ENCODE measurements at places on chromosomes 12 and 14.

GRCh38 chr12:9349888-9350885, 142.0 kb upstream of the PZP start:
- DNase-seq = no peak

DNA sequence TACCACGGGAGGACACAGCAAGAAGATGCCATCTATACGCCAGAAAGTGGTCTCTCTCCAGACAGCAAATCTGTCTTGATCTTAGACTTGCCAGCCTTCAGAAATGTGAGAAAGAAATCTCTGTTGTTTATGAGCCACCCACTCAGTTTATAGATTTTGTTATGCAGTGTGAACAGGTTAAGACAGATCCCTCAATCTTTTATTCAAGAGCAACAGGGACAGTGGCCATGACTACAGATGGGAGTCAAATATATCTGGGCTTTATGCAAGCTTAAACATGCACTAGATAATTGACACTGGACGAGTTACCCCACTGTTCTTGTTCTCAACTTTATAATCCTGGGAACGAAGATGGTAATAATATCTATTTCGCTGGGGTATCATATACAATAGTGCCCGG, 288.7 kb downstream of the RPAP3 start:
- no peak for DNase-seq

GRCh38 chr12:24814379-24815113, 134.4 kb downstream of the BCAT1 start:
- DNase-seq = no peak

GRCh38 chr14:75514673-75515628, 7.3 kb upstream of the BATF start:
- no peak for DNase-seq

DNA sequence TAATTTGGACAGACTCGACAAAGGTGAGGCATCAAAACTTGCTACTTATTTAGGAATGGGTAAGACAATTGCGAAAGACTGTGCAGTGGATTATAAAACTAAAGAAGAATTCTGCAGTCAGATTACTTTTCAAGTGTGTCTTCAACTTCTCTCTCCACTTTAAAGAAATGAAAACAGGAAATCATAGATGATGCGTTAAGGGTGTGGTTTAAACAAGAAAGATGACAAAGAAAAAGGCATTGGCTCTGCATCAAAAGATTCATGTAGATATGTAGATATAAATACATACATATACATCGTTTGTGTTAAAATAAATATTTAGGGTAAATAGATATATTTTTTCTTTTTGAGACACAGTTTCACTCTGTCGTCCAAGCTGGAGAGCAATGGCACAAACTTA, 74.6 kb upstream of the PARP11 start:
- no peak for DNase-seq

DNA sequence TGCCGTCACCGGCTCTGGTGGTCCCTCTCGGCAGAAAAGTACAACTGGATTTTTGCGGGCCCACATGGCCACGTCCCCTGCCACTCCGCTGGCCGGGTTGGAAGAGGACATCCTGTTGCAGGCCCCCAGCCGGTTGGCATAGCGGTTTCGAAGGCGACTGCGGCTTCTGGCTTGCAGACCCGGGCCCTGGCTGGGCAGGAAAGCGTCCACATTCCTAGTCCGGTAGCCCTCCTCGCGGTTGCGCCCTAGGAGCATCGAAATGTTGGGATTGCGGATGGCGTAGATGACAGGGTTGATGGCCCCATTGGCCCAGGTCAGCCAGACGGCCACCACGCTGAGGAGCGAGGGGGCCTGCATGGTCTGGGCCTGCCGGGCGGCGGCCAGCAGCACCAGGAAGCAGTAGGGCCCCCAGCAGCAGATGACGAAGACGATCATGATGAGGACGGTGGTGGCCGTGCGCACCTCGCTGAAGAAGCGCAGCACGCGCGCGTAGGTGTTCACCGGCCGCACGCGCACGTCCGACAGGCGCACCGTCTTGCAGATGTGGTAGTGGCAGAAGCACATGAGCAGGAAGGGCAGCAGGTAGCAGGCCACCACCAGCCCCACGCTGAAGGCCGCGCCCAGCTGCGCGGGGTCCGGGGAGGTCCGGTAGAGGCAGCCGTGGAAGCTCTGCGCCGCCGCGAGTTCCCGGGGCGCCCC, 1.2 kb downstream of the GPR135 start:
- DNase-seq = no peak

DNA sequence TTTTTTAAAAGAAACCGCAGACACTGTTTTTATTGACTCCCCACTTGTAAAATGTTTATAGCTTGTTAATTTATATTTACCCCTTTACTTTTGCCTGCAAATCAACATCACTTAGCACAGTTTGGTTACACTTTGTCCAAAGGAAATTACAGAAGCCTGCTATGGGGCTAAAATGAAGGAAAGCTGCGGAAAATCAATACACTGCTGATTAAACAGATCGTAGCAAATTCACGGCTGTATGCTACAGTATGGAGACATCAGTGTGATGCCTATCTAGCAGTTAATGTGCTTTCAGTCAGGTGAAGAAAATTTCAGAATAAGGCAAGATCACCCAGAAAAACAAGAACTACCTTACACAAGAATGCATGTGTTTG, 110.0 kb downstream of the FOXG1 start:
- DNase-seq = no peak

GRCh38 chr12:50550530-50551223, 45.9 kb downstream of the DIP2B start:
- DNase-seq = no peak

- DNase-seq = no peak
These were observed 838.3 kb upstream of the ATXN7L3B start for GRCh38 chr12:73699318-73699717.

DNA sequence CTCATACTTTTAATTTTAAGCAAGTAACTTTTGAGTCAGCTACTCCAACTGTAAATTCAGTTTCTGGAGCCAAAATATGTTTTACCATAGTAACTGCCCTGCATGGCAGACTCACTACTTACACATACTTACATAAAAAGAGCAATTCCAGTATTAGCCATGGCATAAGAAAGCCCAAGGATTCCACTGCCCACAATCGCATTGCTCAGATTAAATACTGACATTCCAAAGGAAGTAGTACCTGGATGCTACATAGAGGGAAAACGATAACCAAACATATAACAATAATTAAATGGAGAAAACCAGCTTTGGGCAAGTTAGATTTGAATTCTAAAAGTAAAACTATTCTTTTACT, 2.2 kb downstream of the SLC38A2 start:
- DNase-seq = peak; percentile 28

- no peak for DNase-seq
These were observed 55.8 kb upstream of the METAP2 start for GRCh38 chr12:95418142-95418541.

GRCh38 chr12:5035618-5036017, 8.1 kb upstream of the KCNA5 start:
- DNase-seq = no peak

DNA sequence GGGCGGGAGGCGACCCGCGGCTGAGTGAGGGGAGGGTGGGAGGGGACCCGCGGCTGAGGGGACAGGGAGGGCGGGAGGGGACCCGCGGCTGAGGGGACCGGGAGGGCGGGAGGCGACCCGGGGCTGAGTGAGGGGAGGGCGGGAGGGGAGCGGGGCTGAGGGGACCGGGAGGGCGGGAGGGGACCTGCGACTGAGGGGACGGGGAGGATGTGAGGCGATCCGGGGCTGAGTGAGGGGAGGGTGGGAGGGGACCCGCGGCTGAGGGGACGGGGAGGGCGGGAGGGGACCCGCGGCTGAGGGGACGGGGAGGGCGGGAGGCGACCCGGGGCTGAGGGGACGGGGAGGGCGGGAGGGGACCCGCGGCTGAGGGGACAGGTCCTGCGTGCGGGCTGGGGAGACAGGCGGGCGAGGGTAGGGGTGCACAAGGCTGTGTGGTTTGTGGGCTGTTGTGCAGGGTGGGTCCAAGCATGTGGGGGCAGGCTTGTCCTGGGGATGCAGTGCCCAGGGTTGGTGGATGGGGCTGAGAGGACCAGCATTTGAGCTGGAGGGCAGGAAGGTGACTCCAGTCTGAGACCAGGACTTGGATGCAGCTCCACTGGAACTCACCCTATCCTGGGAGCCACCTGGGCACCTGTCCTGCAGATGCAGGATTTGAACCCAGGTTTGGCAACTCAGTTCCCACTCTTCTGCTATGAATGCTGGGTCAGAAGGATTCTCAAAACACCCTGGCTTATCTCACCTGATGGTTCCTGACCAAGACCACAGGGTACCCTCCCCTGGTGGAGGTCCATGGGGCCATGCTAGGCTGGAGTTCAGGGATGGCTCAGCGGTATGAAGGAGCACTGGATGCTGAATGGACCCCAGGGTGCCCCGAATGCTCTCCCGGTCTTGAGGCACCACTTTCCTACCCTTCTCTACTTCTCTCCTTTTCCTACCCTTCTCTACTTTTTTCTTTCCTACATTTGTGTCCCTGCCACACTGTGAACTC, 9.4 kb downstream of the PLD4 start:
- DNase-seq = no peak

DNA sequence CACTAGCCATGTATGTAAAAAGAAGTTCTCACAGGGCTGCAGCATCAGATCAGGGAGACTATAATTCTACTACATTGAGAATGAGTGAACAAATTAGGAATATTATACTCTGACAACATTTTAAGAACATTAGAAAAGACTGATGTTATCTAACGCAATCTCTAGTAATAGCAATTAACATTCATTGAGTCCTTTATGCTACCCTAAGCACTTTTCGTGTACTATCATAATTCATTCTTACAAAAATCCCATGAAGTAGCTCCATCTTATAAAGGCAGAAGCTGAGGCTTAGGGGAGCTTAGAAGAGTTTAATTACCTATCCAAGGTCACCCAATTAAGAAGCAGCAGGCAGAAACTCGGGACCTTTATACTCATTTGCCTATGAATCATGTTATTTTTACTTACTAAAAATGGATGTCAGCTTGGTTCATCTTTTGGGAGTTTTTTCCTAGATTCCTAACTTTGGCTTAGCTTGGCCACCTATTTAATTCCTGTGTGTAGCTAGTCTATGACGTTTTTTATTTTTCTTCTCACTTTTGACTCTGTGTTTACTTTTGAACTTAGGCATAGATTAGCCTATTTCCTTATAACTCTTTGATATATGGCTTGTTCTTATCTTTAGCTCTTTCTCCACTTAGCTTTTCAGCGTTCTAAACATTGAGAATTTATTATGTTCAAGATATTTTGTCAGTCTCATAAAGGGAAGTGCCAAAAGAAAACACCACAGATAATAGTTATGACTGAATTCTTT, 333.5 kb upstream of the DCN start:
- DNase-seq = no peak

GRCh38 chr12:27762757-27763156, 17.3 kb upstream of the KLHL42 start:
- DNase-seq = no peak

- DNase-seq = no peak
These were observed 26.9 kb upstream of the TRAF3 start for GRCh38 chr14:102750376-102750775.

DNA sequence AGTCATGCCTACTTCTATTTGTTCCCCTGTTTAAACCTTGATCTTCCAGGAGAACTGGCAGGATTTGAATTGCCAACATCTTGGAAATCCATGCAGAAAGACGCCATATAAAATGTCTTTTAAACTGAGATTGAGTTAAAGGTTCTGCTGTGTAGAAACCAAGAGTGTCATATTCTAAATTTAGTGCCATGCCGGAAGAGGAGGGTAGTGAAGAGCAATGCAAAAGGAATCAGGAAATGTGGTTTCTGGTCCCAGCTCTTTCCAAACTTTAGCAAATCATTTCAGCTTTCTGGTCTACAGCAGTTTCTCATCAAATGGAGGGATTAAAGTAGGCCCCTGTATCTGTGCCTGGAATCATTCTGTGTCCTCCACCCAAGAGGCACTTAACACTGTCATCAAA, 85.7 kb downstream of the BTG1 start:
- peak; percentile 25 for DNase-seq

DNA sequence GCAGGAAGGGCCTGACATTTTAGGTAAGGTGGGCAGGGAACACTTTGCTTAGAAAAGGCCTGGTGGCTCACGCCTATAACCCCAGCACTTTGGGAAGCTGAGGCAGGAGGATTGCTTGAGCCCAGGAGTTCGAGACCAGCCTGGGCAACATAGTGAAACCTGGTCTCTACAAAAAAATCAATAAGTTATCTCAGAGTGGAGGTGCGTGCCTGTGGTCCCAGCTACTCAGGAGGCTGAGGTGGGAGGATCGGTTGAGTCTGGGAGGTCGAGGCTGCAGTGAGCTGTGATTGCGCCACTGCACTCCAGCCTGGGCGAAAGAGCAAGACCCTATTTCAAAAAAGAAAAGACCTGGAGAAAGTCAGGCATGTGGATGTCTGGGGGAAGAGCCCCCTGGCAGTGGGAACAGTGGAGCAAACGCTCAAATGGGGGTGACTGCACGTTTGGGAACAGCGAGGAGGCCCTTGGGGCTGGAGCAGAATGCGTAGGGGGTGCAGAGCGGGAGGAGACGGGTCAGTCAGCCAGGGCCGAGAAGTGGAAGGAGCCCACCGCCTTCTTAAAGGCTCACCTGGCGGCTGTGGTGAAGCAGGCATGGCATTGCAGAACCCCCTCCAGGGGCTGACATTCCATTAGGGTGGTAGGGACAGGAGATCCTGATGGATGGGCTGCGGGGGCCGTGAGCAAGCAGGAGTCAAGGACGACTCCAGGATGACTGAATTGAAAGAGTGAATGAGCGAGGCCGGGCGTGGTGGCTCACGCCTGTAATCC, 6.2 kb upstream of the KIF26A start:
- no peak for DNase-seq

- no peak for DNase-seq
These were observed 26.0 kb downstream of the DCP1B start for GRCh38 chr12:1978078-1978862.

DNA sequence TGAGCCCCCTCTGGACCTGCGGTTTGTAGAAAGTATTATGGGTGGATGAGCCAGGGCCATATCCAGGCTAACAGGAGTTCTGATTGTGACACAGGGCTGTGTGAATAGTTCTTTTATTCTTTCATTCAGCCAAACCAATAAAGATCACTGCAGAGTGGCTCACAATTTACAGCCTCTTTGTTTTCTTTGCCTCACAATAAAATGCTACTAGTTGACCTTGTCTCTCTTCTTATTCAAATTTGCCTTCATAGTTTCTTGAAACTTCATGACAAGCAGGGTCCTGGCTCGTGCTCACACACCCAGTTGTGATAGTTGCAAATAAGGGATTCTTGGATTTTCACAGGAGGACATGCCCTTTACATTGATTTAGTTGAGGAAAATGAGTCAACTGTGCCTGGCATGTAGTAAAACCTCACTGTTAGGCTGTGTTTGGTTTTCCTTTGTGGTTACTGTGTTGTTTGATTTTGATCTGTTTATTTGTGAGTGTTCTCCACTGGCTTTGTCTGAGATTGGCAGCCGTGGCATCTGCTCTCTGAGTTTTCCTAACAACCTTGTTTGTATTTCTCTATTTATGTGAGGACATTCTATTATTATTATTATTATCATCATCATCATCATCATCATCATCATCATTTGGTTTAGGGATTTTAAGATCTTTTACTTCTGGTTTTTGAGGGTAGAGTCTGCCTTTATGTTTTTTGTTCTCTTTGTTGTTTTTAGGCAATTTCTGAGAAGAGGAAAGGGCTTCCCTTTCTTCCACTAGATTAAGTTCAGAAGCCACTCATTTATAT, 2.7 kb upstream of the KRT6B start:
- no peak for DNase-seq

- no peak for DNase-seq
These were observed 8.8 kb downstream of the PTPN6 start for GRCh38 chr12:6959805-6960592.

Data from RCC 7860 (cell line).